Jurkat, Clone E6-1 (cell line): ENCODE measurements at places on chromosomes 6 and 20.

DNA sequence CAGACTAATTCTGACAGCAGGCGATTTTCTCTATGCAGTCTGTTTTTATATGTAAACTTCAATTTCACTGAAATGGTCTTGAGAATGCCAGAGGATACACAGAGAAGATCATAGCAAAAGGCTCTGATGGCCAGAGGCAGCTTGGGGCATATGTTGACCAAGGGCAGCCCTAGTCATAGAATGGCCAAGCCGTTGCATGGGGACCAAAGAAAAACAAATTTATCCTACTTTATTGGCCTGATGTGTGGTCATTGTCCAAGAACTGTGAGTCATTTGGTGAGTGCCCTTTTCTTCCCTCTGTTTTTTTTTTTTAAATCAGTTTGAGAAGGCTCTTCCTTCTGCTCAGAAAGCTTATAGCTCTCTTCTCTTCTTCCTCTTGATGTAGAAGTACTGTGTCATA is 5.8 kb downstream of the HDGFL1 start:
- DNase-seq = no peak

DNA sequence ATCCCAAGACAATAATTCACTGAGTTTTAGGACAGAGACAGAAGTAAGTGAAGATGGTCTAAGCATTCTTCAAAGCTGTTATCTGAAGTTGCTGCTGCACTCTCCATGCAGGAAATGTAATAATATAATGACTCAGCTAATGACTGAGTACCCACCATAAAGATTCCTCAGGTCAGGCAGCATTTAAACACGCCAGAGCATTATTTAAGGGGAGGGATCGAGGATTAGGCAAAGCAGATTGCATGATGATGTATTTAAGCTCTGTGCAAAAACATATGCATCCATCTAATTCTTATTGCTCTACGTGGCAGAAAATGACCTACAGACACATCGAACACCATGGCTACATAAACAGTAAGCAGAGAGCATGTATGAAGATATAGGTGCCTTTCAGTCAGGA is 216.4 kb downstream of the UNC5CL start:
- DNase-seq = no peak

DNA sequence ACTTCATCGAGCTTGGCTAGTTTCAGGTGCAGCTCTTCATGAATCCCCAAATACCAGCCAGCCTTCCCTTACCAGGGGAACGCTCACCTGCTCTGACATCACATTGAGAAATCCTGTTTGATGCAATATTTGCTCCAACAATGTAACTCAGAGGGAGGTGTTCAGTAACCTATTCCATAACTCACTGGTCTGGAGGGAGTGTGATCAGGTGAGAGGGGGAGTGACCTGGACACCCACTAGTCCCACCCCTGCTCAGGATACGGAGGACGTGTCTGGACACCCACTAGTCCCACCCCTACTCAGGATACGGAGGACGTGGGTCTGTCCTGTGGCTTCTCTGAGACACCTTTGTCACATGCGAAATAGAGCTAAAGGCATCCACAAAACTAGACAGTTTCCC is 70.3 kb downstream of the HUS1B start:
- no peak for DNase-seq

GRCh38 chr20:20491110-20491783 is 123.3 kb downstream of the INSM1 start:
- DNase-seq = no peak

DNA sequence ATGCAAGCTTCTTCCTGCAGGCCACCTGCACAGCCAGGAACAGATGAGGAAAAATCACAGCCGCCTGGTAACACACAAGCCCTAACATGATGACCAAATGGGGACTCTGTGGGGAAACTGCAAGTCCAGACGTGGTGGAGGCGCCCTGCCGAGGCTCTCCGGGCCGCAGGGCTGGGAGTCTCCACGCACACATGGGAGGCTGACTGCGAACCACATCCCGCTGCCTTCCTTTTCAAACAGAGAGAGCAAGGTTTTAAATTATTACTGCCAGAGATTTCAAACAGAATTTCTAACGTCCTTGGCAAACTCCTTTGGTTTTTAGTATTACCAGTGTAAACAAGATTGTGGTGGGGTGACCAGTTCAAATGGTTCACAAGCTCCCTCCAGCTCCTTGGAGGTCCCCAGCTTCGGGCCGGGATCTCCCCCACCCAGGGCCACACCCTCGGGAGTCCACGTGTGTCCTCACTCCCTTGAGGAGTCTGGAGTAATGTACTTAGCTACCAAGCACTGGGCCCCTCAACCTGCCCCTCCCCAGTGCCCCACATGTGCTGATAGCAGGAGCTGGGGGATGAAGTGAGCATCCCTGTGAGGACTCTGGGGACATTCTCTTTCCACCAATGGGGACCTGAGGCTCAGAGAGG is 252.7 kb downstream of the TAF4 start:
- DNase-seq = no peak

DNA sequence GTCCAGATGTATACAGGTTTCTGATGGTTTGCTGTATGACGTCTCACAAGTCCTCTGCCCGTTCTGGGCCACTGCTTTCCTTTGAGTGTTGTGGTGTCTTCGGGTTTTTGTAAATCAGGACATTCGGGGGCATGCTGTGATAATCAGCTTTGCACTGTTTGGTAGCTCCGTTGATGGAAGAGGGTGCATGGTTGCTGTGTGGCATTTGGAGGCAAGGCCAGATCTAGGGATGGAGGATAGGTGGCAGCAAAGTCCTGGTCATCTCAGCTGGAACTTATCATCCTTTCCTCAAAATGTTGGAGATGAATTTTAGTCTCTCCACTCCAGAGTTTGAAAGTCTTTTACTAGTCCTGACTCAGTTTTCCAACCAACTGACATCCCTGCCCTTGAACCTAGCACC is 91.0 kb downstream of the SCP2D1 start:
- DNase-seq = no peak

GRCh38 chr6:47091886-47092668 is 49.9 kb upstream of the ADGRF1 start:
- no peak for DNase-seq

DNA sequence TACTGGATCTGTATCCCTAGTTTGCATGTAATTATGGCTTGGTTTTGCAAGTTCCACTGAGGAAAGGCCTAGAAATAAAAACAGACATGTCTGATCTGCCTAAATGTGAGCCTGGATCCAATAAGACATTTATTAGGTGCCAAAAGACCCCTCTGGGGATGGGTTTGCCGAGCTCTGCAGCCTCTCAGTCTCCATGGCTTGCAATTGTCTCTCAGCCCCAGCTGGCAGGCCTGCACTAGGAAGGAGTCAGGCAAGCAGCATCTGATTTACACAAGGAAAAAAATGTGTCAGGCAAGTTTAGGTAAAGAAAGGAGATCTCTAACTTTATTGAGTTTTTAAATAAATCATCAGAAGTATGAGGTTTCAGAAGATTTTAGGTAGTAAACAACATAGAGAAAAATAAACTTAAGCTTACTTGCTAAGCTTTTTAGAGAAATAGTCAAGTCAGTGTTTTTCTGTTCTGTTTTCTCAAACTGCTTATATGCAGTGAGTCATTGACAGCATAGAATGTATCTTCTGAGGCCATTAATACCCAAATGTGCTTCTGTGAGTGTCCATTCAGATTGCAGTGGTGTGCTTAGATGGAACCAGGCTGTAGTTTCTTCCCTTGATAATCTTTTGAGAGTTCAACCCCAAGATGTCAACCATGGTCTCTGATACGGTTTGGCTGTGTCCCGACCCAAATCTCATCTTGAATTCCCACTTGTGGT is 121.0 kb downstream of the FHL5 start:
- DNase-seq = no peak
